ENCODE measurements at places on chromosomes 6 and 20.

DNA sequence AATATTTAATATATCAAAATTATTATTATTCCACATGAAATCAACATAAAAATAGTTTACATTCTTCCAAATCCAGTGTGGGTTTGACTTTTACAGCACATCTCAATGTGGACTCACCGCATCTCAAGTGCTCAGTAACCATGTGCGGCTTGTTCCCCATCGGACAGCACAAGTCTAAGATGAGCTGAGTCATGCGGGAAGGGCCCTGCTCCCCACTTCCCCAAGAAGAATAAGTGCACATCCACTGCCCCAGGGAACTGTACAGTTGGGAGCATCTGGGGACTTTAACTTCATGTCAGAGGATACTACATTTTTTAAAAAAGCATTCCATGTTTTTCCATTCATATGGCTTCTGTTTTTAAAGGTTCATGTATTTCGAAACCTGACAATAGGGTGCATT is 325.6 kb downstream of the BTBD3 start:
- DNase-seq: no peak

GRCh38 chr6:33590531-33591198 is 10.6 kb upstream of the BAK1 start:
- no peak for DNase-seq

GRCh38 chr20:7911586-7912330 is 28.5 kb downstream of the HAO1 start:
- no peak for DNase-seq

GRCh38 chr6:136696783-136697364 is 95.4 kb downstream of the MAP3K5 start:
- no peak for DNase-seq

DNA sequence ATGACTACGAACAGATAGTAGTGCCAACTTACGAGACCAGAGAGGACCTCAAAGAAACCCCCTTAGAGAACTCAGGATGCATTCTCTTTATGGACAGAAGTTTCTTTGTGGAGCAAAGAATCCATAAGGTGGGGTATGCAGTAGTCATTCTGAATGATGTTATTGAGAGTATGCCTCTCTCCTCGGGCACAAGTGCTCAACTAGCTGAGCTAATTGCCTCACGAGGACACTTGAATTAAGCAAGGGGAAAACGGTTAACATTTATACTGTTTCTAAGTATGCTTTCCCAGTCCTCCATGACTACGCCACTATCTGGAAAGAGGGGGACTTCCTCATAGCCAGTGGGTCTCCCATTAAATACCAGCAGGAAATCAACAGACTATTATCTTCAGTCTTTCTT is 25.6 kb downstream of the MC3R start:
- no peak for DNase-seq

DNA sequence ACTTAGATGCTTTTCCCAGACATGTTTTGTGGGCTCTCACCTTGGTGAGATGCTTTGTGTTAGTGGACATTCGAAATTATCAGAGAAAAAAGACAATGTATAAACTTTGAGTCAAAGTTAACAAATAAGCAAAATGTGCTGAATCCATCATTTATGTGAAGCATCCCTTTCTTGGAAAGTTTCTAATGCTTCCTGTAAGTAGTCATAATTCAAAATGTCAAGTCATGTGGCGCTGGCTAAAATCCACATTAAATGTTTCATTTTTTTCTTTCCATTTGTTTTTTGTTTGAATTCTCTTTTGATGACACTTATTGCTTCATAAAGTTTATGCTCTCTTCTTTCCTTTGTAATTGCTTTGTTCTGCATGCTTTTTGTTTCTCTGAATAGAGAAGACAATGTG is 107.2 kb upstream of the CENPW start:
- no peak for DNase-seq

DNA sequence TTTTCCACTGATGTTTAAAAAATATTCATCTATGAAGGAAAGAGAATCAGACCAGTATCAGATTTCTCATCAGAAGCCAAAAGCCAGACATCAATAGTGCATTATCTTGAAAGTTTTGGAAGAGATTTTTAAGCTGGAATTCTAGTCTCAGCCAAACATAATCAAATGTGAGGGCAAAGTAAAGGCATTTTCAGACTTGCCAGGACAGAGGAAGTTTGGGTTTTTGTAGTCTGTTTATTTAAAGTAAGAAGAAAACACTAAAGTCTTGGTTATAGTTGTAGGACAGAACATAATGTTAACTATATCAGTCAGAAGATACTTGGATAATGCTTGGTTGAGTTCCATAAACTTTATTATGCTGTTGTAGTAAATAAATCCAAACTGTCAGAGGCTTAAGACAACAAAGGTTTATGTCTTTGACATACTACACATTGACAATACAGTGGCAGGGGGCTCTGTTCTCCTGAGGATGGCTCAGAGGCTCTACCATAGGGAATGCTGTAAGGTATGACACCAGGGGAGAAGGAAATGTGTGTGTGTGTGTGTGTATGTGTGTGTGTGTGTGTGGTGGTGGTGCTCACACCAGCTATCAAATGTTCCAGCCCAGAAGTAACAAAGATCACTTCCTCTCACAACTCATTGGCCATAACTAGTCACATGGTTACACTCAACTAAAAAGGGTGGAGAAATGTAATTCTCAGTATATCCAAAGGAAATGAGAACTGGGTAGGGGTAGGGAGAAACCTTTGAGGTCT is 26.7 kb upstream of the YWHAB start:
- no peak for DNase-seq

GRCh38 chr6:148723484-148723883 is 23.3 kb upstream of the UST start:
- DNase-seq: no peak

DNA sequence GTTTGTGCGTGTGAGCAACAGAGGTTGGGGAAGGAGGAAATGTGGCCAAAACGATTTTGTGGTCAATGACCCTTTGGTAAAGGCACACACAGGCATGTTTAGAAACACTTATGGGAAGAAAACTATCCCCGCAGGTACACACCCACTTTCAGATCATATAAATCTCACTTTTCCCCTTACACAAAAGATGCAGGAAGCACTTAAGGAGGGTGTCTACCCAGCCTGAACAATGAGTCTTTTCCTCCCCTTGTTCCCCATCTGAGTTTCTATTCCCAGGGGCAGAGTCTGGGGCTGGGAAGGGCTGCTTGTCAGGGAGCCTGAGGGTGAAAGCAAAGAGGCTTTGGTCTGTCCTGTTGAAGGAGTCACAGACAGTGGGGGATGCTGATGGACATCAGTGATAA is 193.2 kb upstream of the SALL4 start:
- no peak for DNase-seq

DNA sequence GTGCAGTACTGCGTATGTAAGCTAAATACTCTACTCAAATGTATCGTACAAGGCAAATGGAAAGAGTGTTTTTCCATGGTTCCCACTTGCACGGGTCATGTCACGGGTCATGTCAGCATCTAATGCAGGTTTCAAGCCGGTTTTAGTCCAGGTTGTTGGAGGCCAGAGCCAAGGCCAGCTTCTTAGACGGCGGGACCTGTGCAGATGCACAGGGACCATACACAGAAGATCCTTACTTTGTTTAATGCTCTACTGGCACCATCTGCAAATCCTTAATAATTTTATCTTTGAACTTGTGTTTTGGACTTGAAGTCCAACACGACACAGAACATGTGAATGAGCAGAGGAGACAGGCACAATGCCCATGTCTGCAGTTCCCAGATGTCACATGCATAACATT is 42.7 kb downstream of the SOD2 start:
- no peak for DNase-seq

DNA sequence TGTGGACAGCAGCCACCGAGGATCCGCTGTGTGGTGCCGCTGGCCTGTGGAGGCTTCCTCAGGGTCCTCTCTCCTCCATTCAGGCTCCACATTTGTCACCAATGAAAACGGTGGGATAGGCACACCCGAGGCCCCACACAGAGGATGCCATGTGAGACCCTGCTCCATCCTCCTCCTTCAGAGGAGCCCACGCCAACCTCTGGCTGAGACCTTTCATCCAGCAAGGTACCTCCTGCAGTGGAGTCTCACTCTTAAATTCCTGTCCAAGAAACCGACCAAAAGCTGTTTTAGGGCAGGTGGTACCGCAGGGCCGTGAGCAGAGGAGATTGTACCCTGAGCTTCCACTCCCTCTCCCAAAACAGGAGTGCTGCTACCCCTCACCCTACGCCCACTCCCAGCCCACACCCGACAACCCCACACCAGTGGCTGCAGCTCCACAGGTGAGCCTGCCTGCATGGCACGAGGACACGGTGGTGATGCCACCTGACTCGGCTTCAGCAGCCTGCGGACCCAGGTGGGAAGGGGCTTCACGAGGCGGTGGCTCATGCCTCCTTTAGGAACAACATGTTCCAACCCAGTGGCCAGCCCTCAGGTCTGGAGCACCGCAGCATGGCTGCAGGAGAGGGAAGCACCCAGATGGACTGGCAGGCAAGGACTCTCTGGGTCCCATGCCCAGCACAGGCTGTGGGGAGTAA is 237.6 kb upstream of the AFDN start:
- no peak for DNase-seq

DNA sequence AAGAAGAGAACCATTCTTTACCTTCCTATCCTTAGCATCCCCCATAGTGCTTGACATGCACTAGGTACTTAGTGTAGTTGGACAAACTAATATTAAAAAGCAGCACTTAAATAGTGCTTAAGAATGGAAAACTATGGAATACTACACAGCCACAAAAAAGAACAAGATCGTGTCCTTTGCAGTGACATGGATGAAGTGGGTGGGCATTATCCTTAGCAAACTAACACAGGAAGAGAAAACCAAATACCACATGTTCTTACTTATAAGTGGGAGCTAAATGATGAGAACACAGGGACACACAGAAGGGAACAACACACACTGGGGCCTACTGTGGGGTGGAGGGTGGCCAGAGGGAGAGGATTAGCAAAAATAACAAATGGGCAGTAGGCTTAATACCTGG is 66.8 kb downstream of the EPHA7 start:
- DNase-seq: no peak

GRCh38 chr6:139885909-139886308 is 511.5 kb upstream of the CITED2 start:
- no peak for DNase-seq

- no peak for DNase-seq
Measured at GRCh38 chr6:158568549-158568948, 8.7 kb downstream of the TMEM181 start.

GRCh38 chr6:108608453-108609275 is 47.9 kb downstream of the FOXO3 start:
- no peak for DNase-seq

- no peak for DNase-seq
Measured at GRCh38 chr20:12306107-12306506, 388.4 kb downstream of the BTBD3 start.

GRCh38 chr20:47785854-47786764 is 828 bp upstream of the SULF2 start:
- DNase-seq: no peak

DNA sequence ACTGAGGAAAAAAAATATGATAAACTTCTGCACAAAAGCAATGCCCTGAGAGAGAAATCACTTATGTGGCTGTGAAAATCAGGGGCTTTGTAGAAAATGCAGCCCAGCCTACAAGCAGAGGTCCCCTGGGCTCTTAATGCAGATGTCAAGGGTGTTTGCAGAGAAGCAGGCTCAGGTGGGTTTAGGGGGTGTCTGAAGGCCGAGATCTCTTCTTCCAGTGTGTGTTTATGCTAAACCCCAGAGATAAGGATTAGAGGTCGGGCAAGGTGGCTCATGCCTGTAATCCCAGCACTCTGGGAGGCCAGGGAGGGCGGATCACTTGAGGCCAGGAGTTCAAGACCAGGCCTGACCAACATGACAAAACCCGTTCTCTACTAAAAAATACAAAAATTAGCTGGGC is 78.5 kb downstream of the TMEM242 start:
- no peak for DNase-seq

- DNase-seq: no peak
Measured at GRCh38 chr20:21512634-21513180, 1.2 kb downstream of the NKX2-2 start.

DNA sequence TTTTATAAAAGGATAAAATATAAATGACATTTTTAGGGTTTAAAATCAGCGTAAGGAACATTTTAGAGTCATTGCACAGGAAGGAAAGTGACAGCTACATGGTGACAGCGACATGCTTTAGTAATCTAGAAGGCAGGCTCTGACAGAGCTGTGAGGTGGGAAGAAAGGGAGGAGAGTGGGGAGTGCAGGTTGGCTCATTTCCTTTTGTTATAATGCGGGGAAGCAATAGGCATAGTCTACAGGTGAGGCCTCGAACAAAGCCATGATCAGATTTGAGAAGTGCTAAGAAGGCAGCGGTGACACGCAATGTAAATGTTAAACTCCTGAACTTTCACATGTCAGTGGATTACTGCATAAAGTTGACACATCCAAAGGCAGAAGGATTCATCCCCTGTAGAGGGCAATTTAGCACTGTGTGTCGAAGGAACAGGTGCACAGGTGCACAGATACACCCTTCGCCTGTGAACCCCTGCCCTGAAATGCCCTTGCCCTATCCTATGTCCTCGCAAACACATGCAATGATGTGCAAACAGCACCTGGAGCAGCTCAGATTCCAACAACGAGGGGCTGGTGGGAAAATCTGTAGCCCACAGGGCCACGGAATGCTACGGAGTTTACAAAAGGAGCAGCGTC is 32.4 kb upstream of the SMOC2 start:
- no peak for DNase-seq

DNA sequence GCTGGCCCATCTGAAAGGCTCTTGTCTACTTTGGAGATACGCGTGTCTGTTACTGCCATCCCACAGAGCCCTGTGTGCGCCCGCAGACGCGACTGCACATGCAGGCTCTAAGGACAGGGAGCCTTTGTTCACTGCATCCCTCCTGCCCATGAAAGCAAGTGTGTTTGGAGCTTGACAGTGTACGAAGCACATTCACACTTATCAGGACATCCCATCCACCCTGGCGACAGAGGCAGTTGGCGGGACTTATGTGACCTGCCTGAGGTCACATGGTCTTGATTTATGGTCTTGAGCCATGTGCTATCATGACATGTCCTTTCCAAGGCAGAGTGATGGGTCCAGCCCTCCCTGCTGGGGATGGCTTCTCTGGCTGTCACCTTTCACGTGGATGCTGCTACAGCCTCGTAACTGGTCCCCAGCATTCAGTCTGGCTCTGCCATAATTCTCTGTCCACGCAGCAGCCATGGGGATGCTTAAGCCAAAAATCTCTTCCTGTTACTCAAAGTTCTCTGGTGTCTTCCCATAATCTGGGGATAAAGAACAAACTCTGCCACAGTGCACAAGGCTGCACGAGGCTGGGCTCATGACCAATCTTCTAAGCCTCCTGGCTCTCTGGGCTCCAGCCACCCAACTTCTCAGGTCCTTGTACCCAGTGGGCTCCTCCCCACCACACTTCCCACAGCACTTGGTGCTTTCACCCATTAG is 36.3 kb upstream of the FAM83D start:
- DNase-seq: no peak

DNA sequence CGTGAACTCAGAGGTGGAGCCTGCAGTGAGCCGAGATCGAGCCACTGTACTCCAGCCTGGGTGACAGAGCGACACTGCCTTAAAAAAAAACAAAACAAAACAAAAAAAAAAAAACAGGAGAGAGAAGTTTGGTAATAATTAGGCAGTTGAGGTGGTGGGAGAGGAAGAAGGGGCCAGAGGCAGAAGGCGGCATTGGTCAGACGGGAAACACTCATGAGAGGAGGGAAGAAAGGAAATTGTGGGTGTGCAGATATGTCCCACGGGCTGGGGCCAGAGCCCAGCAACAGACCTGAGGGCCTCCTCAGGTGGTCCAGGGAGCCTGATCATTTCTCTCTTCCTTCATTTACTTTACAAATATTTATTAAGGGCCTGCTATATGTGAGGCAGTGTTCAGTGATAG is 20.0 kb downstream of the SULF2 start:
- no peak for DNase-seq
